ENCODE measurements at places on chromosomes 11 and 22.
A peak's percentile ranks its signal among the peaks of the same experiment; 100 is the strongest.

DNA sequence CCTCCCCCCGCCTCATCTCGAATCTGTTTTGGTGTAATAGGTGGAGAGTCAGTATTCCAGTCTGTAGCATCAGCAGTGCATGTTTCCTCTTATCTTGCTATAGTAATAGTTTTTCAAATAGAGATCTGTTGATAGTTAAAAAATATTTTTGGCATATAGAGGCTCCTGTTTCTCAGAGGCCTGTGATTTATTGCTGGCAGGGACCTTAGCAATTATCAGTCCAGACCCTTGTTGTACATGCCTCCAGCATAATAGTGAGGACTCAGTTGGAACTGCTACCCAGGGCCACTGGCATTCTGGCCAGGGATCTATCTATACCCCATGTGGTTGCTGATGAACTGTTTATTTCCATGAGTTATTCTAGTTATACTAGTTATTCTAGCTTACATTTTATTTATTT is 52.6 kb downstream of the SPECC1L start:
- DNase-seq = no peak

- no peak for DNase-seq
Observed at GRCh38 chr11:118095493-118095892, 8.7 kb upstream of the SMIM35 start.

DNA sequence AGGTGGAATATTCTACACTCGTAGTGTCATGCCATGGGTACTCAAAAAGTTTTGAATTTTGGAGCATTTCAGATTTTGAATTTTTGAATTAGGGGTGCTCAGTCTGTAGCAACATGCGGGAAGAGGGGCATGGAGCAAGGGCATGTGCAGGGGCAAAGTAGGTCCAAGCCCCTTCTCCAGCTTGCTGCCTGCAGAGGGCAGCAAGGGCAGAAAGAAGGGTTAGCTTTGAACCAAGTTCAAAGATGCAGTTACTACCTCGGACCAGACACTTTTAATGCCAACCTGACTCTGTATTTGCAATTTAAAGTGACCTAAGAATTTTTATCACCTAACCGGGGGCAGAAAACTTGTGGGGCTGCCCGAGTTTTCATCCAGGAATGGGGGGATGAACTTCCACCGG is 68.2 kb downstream of the CD82 start:
- no peak for DNase-seq

- no peak for DNase-seq
Observed at GRCh38 chr11:120682332-120682649, 170.7 kb downstream of the GRIK4 start.

DNA sequence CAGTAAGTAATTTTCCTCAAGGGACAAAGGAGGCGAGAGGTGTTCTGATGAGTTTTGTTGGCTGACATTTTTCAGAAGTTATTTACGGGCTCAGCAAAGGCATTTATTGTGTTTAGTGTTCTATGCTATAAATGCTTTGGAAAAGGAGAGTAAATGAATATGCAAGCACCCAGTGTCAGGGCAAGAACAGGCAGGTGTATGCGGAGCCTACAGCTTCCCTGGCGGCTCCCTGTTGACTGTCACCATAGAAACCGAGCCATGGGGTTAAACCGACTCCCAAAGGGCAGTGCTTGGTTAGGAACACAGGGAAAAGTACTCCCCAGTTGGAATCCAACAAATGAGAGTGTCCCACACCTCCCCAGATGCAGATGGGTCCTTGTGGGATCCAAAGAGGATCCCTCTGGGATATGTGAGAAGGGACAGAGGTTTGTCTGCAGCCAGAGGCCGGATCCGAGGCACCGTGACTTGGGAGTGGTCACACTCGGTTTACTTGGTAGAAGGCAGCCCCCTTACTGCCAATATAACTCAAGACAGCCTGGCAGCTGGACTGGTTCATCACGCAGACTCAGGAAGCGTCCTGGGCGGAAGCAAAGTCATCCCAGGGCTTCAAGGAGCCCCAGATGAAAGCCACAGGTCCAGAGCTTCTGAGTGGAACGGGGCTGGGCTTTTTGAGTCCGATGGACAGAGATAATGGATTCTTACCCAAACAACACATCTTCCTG is 329.7 kb downstream of the CTTN start:
- DNase-seq = no peak

DNA sequence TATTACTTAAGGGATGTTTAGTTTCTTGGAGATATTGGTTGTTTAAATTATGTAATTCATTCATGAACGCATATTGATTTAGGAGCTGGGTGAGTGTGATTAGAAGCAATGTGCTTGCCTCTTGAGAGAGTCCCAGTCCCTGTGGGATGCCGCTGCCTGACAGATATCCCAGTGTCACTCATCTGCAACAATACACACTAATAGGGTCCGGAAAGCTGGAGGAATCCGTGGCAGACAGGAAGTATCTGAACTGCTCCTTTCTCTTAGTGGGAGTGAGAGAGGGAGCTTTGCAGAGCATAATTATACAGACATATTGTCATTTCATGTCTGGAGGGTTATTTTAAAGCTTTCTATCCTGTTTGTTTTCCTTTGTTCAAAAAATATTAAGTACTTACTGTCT is 17.4 kb downstream of the AMOTL1 start:
- no peak for DNase-seq

- no peak for DNase-seq
Observed at GRCh38 chr11:64760759-64761420, 1.1 kb upstream of the PYGM start.

- no peak for DNase-seq
Observed at GRCh38 chr11:69975822-69976221, 102.3 kb upstream of the ANO1 start.

DNA sequence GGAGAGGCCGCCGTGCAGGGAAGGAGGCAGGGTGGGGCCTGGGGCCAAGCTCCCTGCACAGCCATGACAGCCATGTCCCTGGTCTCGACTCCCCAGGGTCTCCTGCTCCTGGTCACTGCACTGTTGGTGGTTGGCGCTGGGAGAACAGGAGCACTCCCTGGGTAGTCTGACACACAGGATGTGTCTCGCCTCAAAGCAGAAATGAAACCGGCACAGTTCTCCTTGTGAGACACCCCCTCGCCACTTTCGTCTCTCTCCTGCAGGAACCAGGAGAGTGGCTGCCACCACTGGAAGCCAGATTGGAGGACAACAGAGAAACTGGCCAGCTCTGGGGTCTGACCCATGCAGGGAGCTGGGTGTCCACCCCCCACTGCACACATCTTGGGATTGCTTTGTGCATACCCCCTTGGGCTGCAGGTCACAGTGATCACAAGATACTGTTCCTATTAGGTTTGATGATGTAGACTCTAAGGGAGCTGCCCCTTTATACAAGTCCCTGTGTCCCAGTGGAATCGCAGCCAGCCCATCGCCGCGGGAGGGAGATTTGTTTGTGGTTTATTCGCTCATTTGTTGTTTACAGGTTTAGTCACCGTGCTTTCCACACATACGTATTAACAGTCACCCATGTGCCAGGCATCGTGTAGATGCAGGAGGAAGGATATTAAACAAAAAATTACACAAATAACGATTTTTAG is 27.0 kb upstream of the YWHAH start:
- no peak for DNase-seq

GRCh38 chr22:26573026-26573662 is 16.8 kb downstream of the TPST2 start:
- DNase-seq = no peak

DNA sequence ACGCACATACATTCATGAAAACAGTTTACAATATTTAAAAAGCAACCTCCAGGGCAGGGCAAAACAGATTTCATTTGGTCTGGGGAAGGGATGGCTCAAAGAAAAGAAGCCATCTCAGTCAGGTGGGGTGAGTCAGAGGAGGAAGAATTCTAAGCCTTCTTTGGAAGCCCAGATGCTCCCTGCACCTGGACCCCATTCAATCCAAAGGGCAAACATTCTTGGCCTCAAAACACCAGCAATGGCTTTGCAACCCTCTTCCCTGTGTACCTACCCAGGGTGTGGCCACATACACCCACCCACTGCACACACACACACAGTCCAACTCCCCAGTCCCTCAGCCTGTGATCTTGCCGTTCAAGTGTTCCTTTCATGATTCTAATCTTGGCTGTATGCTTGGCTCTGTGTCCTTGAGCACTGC is 2.0 kb downstream of the KCNE3 start:
- DNase-seq = no peak

DNA sequence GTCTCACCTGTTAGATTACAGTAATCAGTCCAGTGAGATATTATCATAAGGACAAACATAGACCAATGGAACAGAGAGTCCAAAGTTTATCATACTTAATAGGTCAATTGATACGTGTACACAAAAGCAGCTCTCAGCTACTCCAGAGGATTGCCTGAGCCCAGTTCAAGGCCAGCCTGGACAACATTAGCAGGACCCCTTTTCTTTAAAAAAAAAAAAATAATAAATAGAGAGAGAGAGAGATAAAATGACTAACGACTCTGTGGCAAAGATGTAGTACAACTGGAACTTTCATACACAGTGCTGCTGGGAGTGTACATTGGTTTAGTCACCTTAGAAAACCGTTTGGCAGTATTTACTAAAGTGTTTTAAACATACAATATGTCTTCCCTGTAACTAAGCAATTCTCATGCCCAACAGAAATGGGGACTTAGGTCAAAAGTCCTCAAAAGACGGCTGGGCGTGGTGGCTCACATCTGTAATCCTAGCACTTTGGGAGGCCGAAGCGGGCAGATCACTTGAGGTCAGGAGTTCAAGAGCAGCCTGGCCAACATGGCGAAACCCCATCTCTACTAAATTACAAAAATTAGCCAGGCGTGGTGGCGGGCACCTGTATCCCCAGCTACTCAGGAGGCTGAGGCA is 10.6 kb downstream of the SNX32 start:
- DNase-seq = no peak

DNA sequence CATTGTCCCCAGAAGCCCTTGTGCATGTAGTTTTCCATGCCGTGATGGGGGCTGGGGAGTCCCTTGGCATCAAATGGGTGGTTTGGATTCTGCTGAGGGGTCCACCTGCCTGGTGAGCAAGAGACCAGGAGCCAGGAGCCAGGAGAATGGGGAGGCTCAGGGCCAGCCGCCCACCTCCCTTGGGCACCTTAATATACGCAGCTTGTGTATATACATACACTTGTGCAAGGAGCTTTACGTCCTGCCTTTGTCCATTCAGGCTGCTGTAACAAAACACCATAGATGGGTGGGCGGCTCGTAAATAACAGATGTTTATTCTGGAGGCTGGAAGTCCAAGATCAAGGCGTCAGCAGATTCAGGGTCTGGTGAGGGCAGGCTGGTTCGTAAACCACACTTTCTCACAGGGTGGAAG is 62.5 kb downstream of the SMIM38 start:
- DNase-seq = no peak

DNA sequence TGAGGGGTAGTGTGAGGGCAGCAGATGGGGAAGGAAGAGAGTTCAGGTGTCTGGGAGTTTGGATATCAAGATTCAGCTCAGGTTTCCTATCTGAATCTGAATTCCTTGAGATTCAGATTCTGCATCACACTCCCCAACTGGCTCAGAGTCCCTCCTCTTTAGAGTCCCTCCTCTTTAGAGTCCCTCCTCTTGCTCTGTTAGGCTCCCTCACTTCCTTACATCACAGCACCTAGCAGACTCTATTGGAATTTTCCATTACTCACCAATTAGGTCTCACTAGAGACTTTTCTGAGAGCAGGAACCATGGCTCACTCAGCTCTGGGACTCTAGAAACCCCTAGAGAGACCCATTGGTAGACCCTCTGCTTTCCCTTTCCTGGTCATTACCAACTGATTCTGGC is 303.4 kb upstream of the SYN3 start:
- no peak for DNase-seq

DNA sequence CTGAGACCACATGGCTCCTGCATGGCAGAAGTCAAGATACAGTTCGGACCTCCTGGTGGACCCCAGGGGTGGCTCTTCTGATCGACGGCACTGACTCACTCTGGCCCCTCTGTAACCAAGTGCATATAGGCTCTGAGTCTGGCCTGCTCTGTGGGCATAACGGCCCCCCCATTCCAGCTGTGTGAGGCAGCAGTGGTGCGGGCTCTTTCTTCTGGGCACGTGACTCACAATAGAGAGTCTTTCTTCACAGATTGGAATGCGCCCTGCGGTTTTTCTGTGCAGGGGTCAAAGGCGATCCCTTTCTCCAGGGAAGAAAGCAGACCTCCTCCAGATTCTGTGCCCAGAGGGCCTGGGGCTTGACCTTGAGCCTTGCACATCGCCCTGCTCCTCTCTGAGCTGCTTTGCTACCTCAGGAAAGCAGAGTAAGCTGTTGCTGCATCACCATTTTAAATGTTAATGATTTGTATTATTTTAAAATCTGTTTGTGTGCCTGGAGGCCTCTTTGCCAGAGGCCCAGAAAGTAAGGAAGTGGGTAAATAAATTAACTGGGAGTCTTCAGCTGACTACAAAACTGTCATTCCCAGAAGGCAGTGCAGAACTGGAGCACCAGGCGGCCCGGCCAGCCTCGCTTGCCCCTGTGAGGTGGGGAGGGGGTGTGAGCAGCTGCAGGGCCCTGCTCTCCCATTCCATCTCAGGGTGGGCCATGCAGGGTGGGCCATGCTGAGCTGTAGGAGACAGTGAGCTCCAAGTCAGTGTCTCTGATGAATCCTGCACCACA is 199.0 kb downstream of the GRIK4 start:
- DNase-seq = peak; percentile 77

GRCh38 chr11:61083601-61084147 is 18.6 kb upstream of the CD5 start:
- DNase-seq = no peak

DNA sequence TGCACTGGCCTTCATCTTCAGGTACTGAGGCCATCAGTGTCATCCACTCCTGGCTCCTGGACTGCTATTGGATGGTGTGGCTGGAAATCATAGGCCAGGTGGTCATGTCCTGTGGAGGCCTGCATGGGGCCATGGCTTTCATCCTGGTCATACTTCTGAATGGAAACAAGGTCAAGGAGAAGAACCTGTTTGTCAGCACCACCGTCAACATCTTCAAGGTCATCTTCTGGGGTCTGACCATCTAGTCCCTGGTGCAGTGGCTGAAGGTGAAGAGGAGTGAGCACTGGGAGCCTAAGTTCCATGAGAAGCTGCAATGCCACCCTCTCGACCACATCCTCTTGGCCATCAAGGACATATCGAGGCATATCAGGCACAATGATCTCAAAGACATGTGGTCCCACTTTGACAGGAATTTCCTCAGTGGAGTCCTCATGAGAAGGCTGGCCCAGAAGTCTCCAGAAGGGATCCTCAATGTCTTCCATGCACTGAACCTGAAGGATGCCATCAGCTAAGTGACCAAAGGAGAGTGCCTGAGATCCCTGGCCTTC is 120.0 kb upstream of the SERPIND1 start:
- DNase-seq = no peak

- DNase-seq = no peak
Observed at GRCh38 chr22:28873183-28873963, 10.0 kb upstream of the ZNRF3 start.

GRCh38 chr11:66881927-66882452 is 25.1 kb downstream of the LRFN4 start:
- no peak for DNase-seq

GRCh38 chr11:103902994-103903393 is 133.4 kb upstream of the DDI1 start:
- DNase-seq = no peak

DNA sequence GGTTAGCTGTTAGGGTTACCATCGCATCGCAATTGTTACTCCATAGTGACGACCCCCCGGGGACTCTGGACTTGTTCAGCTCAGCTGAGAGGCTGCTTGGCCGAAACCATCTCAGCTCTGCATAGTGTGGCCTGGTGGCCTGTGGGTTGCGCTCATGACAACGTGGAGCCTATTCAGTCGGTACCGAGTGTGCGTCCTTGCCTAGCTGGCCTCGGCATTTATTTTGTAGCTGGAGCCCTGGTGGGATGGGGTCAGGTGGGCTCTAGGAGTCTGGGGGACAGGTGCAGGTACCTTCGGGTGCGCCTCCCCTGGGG is 13.5 kb downstream of the LRP5 start:
- DNase-seq = no peak

- DNase-seq = no peak
Observed at GRCh38 chr22:46660604-46661201, 40.5 kb downstream of the GRAMD4 start.
